ENCODE measurements at places on chromosomes 7 and 10.

DNA sequence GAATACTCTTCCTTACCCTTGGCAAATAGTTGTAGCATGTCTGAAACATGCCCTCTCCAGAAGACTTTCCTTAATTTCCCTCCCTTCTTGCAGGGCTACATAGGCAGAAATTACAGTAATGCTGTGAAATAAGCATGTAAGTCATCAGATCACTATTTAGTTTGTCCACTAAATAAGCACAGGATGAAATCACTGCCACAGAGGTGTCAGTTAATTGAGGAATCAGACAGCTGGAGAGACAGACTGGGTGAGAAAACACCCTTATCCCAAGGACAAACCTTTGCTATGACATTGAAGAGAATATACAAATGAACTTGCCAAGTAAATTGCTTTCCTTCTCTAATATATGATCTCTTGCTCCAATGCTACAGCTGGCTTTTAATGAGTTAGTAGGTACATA is 129.3 kb downstream of the CHRM2 start:
- no peak for DNase-seq

- DNase-seq: no peak
These were observed 87.6 kb downstream of the XRCC2 start for GRCh38 chr7:152588350-152588749.

DNA sequence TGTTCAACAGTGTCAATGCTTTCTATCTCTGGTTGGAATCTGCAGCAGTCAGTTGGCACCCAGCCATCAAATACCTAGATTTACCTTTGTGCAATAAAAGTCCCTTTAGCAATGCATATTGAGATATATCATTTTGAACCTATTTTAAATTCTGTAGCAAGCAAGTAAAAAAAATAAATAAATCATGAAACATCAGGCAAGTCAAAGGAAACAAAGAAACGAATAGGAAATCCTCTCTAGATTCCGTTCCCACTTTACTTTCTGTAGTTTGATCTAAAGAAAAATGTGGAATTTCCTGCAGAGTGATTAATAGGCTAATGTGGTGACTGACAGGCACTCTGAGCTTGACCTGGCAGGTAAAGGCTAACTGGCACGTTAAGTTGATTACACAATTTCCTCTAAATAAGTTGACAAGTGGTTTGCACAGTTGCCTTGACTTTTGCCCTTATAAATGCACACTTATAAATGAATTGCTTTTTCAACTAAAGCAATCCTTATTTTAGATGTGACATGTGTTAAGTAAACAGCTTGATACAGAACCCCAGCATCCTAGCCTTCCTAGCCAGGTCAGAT is 208.1 kb upstream of the TCF7L2 start:
- no peak for DNase-seq

DNA sequence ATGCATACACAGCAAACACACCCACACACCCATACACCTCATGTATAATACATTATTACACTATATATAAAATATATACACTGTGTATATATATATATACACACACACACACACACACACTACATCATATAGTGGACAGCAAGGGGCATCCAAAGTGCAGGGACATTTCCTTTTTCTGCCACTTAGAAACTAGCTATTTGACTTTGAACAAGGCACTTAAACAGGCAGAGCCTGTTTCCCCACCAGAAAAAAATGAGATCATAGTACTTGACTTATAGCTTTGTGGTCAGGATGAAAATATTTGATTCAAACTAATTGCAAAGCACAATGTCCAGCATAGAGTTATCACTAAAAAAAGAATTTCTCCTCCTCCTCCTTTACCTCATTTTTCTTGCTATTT is 254.3 kb upstream of the NPVF start:
- DNase-seq: no peak

DNA sequence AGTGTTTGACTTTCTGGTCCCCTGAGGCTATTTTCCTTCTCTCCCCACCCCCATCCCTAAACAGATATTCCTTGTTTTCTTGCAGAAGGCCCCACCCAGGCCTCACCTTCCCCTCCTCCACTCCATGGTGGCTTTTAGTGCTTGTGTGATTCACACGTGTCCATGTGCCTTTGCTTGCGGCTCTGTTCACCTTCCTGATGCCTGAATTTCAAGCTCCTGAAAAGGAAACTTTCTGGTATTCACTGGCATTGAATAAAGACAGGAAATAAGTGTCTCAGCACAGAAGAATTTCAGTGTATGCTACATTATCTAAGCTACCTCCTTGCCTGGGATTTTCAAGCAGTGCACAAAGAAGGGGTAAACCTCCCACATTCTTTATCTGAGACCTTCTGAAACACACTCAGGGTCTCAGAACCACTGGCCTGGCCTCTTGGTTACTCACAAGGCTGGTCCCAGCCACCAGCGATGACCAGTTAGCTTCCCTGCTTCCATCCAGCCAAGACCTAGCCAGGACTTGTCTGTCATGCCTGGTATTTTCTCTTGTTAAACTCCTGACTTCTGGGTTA is 17.2 kb upstream of the UBE2H start:
- DNase-seq: no peak

DNA sequence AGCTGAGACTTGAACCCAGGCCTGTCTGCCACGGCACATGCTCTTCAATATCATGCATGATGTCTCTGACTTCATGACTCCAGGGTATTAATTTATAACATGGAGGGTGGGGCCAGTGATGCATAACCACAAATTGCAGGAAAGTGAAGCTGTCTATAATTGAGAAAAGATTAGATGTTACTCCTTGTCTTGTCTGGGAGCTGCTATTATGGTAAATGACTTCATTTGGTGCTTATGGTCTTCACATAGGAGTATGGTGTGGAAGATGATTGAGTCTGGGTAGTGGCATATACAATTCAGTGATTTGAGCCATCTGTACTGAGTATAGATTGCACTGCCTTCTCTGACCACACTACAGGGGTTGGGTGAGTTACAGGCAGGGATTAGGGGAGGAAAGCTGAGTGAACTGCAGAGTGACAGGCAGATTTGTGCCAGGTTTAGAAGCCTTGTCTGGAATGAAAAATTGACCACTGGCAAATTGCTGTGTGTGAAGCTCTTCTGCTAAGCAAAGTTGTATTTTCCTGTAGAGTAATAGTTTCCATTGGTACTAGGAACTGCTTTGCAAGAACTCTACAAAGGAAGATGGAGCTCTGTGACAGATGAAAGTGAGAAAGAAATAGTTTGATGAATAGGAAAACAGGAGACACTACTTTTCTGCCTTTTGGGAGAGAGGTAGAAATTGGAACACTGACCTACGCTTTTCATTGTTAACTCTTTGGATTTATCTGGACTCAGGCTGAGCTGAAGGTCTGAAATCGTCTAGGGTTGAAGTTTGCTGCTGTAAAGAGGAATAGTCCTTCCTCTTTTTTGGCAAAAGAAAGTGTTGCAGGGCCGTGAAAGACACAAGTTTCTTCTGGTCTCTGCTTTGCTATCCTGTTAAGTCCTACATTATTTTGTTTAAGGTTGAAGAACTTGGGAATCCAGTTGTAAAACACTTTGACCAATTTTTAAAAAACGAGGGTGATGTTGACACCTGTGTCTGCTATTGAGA is 2.7 kb downstream of the SND1 start:
- no peak for DNase-seq

- DNase-seq: no peak
These were observed 44.5 kb upstream of the AGR3 start for GRCh38 chr7:16926283-16926682.

- DNase-seq: no peak
These were observed 270.7 kb downstream of the PRPF18 start for GRCh38 chr10:13857451-13857850.

GRCh38 chr10:85702768-85703167 is 663.8 kb downstream of the GRID1 start:
- no peak for DNase-seq

DNA sequence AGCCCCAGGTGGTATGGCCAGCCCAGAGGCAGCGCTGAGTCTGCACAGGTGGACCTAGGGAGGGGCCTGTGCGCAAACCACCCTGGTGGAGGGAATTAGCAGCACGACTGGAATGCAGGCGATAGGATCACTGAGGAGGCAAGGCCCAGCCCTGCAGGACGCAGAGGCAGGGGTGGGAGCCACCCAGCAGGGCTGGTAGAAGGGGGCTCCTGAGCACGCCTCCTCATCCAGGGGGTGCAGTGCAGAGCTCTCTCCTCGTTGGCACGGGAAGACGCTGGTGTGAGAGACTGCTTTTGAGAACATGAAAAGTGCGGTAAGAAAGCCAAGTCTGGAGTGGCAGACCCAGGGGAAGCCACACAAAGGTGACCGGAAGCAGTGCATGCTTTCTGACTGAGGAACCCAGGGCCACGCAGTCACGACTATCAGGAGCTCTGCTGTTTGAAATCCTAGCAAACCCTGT is 6.0 kb downstream of the FXYD4 start:
- no peak for DNase-seq

DNA sequence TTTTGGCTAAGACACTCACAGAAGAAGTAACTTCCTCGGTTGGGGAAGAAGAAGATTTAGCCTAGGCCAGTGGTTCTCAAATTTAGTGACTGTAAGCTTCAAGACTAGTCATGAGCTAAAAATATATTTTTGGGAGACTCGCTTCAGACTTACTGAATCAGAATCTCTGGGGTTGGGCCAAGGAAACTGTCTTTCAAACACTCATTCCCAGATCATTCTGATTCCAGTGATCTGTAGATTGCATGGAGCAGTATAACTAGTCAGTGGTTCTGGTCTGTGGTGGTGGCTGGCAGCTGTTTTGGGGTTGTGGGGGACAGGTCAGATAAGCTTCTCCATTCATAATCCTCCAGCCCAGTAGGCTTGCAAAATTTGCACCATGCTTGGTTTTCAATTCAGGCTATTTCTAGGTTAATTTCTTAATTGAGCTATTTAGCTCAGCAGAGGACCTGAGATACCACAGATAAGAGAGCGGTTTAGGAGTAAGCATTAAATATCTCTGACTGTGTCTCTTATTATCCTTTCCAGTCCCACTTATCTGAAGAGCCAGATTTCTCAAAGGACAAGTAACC is 3.8 kb upstream of the KAT6B start:
- DNase-seq: no peak

DNA sequence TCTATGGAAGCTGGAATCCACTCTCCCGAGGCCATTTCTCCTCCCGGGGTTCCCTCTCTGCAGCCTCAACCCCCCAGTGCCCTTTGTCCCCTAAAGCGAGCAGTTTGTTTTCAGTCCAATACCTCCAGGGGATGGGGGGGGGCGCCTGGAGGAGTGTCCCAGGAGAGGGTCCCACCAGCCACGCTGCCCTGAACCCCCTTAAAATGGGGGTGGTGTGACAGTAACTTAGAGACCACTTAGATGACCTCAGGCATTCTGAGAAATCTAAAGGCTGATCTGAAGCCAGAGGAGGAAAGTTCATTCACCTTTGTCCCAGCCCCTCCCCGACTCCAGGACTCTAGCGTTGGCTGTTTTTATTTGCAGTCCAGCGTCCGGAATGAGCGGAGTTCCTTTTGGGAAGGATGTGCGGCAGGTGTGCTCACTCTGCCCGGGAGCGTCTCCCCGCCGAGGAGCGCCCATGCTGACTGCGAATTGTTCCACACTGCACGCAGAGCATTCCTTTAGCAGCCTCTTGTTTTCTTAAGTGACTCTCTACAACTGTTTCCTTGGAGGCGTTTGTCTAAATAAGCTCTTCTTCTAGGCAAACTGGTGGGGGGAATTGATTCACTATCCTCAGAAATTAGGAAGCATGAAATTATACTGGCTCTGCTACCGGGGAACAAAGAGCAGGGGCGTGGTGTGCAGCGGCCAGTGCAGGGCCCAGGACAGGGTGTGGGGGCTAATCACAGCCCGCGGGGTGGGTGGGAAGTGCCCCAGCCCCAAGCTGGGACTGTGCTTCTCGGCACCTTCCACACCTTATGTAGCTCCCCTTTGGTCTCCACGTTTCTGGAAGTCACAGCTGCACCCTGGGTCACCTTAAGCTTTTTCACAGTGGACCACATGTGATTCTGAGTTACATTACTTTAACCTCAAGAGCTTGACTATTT is 46.3 kb downstream of the SYPL1 start:
- DNase-seq: no peak

GRCh38 chr7:25831062-25831691 is 320.8 kb upstream of the NFE2L3 start:
- no peak for DNase-seq

GRCh38 chr10:132061465-132061864 is 4.3 kb upstream of the JAKMIP3 start:
- DNase-seq: no peak

DNA sequence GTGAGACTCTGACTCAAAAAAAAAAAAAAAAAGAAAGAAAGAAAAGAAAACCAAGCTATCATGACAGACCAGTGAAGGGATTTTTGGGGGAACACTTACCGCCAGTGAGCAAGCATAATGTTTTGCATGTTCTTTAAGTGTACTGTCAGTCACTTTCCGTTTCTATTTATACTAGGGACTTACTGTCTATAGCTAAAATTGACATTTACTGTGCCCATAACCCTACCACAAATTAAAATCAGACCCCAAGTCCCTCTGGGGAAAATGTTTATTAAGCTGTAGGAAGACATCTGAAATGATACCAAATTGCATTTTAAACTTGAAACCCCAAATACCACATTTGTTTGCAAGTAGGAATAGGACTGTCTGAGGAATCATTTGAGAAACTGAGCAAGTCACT is 252.8 kb downstream of the TRIL start:
- DNase-seq: no peak

DNA sequence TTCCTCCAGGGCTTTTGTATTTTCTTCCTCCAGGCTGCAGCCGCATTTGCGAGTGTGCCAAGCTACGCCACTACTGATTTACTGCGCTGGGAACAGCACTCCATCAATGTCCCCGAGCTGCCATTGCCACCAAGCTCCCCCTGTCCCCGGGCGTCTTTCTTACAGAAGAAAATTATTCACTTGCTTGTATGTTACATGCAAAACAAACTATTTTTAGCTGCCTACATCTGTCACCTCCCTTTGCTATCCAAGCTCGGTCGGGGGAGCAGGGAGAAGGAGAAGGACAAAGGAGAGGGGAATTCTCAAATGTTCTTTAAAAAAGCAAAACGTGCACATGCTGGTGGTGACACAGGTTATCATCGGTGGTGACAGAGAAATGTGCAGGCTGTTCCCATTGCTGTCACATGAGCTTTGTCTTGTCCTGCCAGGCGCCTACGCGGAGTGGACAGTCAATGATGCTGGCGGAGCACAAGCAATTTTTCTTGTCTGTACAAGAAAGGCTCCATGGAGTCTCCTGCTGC is 93.1 kb downstream of the ADARB2 start:
- no peak for DNase-seq

- DNase-seq: no peak
These were observed 119.0 kb upstream of the KCNMA1 start for GRCh38 chr10:77756319-77757232.

DNA sequence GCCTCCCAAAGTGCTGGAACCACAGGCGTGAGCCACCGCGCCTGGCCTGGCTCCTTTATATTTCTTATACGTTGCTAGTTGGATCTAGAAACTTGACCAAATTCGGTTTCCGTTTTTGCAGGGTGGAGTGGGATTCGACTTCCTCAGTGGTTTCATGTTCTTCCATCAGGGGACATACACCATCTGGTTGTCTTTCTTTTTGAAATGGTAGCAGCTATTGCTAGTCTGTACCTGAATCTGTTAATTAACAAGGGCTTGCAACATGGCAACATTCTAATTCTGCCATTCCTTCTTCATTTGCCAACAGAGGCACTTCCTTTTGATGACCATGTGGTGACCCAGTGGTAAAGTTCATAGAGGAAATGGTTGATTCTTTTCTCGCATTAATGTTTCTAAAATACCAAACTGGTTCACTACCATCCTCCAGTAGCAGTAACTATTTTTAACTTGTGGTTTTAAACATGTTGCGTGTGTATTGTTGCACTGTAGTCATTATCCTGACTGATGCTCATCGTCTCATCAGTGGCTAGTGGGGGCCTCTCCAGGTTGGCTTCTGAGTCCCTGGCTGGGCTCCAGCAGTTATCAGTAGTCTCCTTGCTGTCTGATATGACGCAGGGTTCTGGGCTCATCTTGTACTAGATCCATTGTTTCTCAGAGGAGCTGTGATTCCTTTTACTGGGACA is 159.2 kb downstream of the RGS10 start:
- DNase-seq: no peak
